ENCODE measurements at places on chromosomes 7 and 10.

GRCh38 chr7:138478499-138478908 is 18.4 kb downstream of the TRIM24 start:
- no peak for DNase-seq

DNA sequence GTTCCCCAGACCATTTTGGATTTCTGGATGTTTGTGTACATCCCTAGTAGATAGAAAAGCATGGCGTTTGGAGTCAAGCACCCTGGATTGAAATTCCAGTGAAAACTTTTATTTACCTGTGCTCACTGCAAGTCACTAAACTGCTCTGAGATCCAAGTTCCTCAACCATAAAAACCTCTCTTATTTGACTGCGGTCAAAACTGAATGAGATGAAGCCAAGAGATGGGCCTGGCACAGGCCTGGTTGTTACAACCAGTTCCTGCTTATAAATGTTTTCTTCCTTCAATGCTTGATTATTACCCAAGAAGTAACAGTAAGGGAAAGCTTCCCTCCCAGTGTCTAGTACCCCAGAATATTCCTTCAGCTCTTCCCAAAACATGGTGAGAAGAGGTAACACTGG is 70.9 kb upstream of the HPS1 start:
- no peak for DNase-seq

DNA sequence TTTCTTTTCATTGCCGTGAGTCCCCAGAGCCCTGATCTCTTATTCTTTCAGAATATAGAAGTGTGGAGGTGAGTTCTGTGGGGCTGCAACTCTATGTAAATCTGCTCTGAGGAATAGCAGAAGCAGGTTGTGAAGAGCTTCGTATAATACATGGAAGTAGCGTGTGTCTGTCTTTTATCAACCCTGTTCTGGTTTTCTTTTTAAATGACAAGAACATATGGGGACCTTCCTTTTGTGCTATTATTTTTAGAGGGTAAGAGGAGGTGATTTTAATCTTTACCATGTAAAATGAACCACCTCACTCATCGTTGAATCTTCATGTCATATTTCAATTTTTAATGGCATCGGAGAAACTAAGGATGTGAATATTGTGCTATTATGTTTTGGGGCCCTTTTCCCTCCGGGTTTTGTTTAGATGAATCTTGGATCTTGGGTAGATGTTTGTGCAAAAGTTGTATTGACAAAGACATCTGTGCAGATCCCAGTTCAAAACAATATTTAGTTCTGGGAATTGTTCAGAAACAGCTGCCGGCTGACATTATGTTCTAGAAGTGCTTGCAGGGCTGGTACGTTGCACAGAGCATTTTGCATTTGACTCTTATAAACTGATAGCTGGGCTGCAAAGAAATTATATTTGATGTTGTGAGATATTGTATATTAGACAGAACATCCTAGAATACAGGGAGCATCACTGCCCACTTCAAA is 46.7 kb downstream of the PLXDC2 start:
- DNase-seq = no peak

DNA sequence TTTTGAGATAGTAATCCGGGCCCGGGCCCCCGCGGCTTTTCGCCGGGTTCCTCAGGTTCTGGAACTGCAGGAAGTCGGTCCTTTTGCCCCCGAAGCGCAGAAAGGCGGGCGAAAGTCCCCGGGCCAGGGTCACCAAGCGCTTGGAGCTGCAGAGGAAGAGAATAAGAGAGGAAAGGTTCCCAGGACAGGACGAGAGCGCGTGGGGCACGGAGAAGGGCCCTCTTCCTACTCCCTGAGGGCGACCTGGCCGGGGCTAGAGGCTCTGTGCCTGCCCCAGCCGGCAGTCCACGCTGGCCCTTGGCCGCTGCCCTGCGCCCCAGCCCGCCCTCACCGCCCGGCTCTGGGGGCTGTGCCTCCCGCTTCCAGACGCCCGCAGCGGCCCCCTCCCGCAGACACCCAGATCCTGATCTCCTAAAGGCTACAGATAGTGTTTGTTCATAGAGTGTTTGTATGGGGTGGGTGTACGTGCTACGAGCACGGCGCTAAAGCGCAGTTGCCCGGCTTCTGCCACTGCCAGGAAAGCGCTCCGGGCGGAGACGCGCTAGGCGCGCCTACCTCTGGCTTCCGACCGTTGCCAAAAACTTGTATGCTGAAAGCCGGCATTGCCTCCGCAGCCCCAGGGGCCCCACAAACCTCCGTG is 3.2 kb downstream of the HPSE2 start:
- DNase-seq = peak; percentile 18

GRCh38 chr7:30310674-30311362 is 26.4 kb downstream of the ZNRF2 start:
- no peak for DNase-seq

DNA sequence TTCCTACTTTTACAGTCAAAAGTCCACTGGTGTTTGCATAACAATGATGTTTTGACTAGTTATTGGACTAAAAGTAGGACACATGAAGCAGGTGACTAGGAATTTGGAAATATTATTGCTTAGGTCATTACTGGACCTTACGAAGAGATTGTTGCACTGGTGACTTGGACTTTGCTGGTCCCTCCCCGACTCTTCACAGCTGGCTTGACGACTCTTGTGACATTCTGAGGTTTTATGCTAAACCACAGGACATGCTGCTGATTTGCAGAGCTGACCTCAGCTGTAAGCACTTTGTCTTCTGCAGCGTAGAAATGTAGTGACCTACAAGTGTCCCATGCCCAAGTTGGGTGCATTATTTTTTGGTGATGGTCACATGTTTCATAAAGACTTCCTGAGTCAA is 21.9 kb downstream of the PCBD1 start:
- no peak for DNase-seq

- no peak for DNase-seq
Measured at GRCh38 chr7:42987648-42988214, 55.6 kb downstream of the MRPL32 start.

DNA sequence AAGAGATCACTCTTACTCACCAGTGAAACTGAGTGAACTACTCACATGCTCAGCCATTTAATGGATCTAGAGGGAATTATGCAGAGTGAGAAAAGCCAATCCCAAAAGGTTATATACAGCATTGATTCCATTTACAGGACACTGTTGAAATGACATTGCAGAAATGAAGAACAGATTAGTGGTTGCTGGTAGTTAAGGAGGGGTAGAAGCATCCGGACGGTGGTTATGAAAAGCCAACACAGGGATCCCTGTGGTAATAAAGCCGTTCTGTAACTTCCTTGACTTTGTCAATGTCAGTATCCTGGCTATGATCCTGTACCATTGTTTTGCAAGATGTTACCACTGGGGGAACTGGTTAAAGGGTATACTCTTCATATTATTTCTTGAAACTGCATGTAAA is 253.4 kb downstream of the USP6NL start:
- DNase-seq = no peak
